ENCODE measurements at places on chromosomes 6 and 20. TPM values are rescaled to one million over a fixed set of nuclear protein-coding genes. Genes with fewer than 3 reads are reported as not detected.

Gene DYNLRB1
- 155 TPM for total RNA-seq

- no peak overlapping the region for H3K4me3 ChIP-seq
- H3K36me3 ChIP-seq, result no peaks in the 10 kb centered on the region
- no peaks in the 10 kb centered on the region for H3K4me1 ChIP-seq
- no peak overlapping the region for H3K27ac ChIP-seq
- DNase-seq, result no peak
Measured at GRCh38 chr6:84417260-84417659, 189.8 kb upstream of the CEP162 start.

DNA sequence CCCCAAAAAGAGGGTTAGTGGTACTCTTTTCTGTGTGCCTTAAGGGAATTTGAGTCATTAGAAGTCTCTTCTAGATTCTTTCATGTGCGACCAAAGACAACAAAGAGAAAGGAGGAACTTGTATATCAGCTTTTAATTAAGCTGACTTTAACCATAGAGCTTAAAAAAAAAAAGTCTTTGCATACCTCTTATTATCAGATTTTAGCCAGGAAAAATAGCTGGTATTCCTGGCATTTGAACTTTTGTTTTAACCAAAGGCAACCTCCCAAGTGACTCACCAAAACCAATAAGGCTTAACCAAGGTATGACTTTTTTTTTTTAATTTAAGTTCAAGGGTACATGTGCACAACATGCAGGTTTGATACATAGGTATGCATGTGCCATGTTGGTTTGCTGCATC lies 375.0 kb downstream of the CDC5L start:
- DNase-seq, result no peak
- H3K4me1 ChIP-seq, result no peaks in the 10 kb centered on the region
- H3K27ac ChIP-seq, result no peak overlapping the region
- H3K36me3 ChIP-seq, result no peaks in the 10 kb centered on the region
- no peak overlapping the region for H3K4me3 ChIP-seq

DNA sequence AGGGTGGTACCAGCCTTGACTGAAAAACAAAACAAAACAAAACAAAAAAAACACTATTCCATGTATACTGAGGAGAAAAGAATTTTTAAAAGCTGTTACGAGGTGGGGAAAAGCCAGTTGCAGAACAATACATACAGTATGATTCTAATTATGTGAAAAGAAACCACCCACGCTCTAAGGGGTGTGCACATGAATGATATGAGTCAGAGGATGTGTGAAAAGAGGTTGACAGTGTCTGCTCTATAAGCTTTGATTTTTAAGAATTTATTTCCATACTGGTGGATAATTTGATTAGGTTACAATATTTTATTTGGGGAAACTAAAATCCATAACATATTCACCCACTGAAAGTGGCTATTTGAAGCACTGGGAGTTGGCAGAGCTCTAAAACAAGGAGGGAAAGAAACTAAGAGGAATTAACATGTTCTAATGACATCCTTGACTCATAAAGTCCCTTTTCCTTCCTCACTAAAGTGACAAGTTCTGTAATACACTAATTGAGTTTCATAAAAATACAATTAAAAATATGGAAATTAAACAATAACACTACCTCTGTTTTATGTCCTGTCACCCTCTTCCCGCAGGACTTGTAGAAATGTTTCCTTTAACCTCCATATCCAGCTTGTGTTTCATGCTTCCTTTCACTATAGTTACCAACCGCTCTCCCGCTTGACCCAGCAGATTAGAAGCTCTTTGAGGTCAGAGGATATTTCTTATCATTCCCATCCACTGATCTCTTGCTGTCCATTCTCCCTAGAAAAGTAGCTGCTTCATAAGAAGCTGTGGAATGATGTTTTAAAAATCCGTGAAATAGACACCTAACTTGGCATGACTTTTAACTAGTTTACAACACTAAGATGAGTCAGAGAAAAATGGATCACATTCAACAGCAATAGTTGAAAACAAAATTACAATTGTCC lies 118.6 kb upstream of the CCDC28A start:
- H3K27me3 ChIP-seq, result no peaks in the 10 kb centered on the region
- no peak overlapping the region for H3K4me3 ChIP-seq
- no peaks in the 10 kb centered on the region for H3K36me3 ChIP-seq
- no peak for DNase-seq
- peak overlapping the region; percentile 52 for H3K27ac ChIP-seq
